ENCODE measurements at places on chromosomes 7 and 10.

GRCh38 chr10:77594471-77594783 is 43.2 kb downstream of the KCNMA1 start:
- DNase-seq: no peak

- DNase-seq: no peak
Observed at GRCh38 chr10:10785627-10786026, 232.0 kb upstream of the CELF2 start.

- no peak for DNase-seq
Observed at GRCh38 chr10:4202938-4203337, 417.9 kb upstream of the KLF6 start.

DNA sequence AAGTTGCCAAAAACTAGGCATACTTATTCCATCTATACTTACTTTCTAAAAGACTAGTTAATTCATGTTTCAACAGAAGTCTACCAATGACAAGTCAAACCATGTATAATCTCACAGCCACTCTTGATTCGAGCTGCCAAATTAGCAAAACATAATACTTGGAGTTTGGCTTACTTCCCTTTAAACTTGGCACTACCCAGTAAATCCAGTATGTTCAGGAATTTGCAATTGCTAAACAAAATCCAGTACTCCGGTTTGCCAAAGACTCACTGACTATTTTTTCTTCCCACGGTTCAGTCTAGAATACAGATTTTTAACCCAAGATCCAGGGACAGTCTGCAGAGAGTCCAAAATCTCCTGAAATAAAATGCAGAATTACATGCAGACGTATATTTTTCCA is 4.6 kb downstream of the OAT start:
- DNase-seq: no peak

- DNase-seq: peak; percentile 85
Observed at GRCh38 chr7:778968-779451, 51.9 kb upstream of the PRKAR1B start.

GRCh38 chr7:123538897-123539296 is 4.5 kb upstream of the IQUB start:
- DNase-seq: no peak

DNA sequence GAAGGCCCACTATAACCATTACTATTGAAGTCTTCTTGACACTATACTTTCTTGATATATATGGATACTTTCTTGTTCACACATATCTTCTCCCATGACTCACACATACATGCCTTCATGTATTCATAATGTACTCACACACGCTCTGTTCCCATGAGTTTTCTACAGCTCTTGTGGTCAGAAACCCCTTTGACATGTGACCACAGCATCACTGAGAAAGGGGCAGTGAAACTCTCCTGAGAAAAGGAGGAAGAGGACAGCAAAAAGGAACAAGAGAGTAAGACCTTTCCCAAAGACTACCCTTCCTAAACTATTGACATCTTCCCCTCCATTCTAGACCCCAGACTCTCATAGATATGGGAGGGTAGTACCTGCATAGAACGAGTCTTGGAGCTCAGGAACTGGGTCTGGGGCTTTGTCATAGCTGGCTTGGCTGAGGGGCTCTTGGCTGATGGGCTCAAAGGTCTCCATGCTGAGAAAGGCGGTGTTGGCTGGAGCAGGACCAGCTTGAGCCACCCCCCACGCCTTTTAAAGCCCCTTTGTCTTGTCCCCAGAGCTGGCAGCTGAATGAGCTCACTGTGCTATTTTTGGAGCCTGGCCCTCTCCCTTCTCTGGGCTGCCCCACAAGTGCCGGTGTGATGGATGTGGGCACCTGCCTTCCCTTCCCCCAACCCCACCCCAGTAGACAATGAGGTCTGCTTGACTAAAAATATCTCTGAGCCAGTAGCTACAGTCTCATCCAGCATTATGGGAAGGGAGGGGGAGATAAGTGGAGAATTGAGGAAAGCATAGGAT is 5.1 kb downstream of the SYNPO2L start:
- no peak for DNase-seq

GRCh38 chr10:114482480-114483304 is 78.4 kb upstream of the AFAP1L2 start:
- no peak for DNase-seq

- no peak for DNase-seq
Observed at GRCh38 chr10:35335133-35336083, 901 bp upstream of the CCNY start.

DNA sequence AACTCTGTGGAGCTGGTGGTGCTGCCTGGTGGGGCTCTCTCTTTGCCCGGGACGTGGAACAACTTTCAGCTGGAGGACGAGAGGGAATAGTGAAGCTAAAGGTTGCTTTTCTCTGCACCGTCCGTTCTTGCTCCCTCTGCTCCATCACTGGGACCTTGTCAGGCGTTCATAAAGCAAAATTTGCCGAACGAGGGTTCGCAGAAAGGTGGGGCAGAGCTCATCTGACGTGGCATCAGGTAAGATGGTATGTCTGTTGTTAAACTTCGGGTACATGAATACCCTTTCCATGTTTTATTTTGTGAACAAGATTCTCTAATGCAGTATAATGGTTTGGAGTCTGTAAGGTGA is 416 bp downstream of the BBS9 start:
- DNase-seq: no peak

- no peak for DNase-seq
Observed at GRCh38 chr10:105974803-105975456, 1189.6 kb downstream of the SORCS1 start.

- DNase-seq: no peak
Observed at GRCh38 chr7:138712652-138713051, 11.5 kb upstream of the SVOPL start.

DNA sequence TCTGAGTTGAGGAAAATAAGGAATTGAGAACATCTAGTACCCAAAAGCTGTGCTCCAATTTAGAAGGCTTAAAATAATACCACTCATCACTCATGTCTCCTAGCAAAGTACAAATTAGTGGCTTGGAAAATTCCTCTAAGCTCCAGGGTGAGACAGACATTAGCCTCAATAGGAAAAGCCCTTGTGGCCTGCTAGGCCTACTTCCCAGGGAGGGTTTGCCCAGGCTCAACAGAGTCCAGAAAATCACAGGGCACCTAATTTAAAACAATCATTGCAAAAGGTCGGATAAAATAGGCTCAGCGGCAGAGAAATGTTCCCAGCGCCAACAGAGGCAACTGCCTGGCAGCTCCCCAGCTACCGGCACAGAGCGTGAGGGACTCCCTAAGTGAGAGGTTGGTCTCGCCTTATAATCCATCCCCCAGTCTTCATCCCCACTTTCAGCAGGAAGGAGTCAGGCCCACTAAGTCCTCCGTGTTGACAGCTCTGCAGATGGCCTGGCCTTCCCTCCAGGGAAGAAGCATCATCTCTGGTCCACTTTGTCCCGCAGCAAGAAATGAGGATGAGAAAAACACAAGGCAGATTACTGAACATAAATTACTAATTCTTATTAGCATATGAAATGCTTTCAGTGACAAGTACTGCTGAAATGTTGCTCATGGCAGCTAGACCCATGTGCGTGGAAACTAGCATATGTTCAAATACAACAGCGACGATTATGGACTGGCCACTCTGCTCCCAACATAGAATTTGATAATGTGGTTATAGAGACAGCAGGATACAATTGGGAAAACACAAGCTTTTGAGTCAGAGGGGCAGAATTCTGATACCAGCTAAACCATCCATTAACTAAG is 1177.7 kb upstream of the AUTS2 start:
- DNase-seq: no peak

DNA sequence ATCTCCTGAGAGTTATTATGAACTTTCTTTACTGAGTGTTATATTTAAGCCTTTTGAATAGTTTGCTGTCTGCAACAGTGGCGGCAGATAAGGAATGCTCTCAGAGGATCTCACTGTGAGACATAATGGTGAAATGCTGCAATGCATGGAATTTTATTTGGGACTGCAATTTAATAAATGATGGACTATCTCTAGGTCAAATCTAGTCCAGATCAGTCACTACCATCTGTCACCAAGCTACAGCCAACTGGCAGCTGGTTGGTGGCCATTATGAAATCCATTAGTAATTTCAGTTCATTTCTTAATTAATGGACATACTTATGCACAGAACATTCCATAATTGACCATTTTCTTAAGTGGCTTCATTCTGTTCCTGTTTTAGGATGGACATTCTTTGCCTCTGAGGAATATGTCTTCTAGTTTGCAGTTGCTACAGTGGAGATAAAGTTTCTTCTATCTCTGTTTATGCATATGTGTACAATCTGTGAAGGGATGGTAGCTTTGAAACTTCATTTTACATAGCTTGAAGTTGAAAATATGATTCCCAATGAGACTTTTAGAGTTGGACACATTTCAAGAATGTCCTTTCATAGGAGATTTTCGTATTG is 586.6 kb downstream of the SUGCT start:
- no peak for DNase-seq

DNA sequence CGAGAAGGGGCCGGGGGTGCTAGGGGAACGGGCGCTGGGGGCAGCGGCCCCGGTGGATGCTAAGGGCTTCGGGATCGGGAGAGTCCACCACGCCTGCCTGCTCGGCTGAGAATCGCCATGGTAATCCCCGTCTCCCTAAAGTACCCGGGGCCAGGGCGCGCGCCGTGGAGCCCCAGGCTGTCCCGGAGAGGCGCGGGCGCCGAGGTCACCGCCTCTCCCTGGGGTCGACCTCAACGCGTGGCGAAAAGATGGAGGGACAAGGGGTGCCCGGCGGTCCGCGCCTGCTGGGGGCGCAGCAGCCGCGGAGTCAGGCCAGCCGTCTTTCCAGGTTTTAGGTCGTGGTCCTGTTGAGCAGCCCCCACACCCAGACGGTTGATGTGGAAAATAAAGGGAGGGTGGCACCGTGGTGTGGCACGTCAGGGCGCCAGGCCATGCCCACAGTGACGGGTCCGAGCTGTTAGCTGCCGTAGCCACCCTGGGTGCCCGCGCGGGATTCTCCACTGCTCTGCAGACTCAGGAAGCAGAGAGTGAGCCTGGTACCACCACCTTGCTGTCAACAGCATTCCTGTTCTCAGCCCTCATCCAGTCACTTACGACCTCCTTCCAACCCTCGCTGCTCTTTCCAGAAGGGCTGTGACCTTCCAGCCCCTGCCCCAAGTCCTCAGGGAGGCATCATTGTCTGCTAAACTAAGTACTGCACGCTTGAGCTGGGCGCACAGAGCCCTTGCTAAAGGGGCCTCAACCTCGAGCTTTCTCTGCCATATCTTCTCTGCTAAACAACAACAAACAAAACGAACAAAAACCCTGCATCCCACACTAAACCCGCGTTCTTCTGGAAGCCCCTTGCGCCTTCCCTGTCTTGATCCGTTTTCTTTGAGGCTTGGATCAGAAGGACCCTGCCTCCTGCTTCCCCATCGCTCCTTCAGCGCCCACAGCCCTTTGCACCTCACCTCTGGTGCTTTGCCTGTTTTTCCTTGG is 666 bp downstream of the SMKR1 start:
- DNase-seq: no peak

DNA sequence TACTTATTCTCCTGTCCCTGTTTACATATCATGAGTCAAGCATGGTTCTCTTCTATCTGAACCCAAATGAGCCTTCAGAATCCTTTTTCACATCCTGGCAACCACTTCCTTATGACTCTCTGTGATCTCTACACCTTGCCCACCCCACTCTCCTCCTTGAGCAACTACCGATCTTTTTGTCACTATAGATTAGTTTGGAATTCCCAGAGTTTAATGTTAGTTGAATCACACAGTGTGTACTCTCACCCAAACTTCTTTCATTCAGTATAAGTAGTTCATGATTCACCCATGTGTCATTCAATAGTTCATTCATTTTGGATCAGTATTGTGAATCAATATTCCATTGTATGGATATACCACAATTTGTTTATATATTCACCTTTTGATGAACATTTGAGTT is 55.3 kb downstream of the TFAM start:
- DNase-seq: no peak

DNA sequence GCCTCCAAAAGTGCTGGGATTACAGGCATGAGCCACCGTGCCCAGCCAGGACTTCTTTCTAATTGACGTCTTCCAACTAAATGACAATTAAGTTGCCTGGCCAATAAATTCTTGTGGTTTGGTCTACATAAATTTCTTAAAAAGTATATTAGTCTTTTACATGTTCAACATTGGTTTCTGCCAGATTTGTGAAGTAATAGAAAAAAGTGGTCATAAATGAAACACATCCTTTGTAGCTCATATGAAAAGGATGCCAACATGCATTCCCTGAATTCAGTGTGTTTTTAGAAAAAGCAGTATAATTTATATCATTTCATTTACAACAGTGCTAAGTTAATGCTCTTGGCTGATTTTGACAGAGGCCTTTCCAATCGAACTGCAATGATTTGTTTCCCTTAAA is 215.0 kb downstream of the TAX1BP1 start:
- no peak for DNase-seq

DNA sequence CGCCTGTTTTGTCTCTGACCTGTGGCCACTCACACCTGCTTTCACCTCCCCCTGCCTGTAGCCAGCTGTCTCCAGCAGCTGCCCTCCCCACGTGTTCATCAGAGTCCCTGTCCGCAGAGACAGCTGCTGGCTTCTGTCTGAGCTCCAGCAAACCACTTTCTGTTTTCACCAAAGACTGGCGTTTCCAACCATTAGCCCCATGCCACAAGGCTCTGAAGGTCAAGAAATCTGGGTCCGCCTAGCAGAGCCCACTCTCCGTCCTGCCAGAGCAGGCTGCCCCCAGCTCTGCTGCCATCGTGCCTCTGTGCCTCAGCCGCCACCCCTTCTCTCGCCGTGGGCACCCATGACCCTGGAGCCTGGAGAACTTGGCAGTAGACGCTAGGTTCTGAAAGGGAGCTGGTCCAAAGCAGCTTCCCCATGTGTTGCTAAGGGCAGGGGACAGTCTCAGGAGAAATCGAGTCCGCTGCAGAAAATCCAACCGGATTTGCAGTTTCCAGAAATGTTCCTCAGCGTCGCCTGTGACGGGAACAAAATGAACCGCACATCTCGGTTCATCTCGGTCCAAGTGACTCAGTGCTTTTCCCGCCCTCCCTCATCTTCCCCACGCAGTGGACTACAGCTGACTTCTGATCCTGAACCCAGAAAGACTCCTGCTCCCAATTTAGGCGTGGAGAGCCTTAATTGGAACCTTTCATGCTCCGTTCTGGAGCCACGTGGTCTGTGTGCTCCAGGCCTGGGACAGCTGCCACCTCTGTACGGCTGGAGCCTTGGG is 28.0 kb downstream of the TMEM120A start:
- DNase-seq: peak; percentile 66

DNA sequence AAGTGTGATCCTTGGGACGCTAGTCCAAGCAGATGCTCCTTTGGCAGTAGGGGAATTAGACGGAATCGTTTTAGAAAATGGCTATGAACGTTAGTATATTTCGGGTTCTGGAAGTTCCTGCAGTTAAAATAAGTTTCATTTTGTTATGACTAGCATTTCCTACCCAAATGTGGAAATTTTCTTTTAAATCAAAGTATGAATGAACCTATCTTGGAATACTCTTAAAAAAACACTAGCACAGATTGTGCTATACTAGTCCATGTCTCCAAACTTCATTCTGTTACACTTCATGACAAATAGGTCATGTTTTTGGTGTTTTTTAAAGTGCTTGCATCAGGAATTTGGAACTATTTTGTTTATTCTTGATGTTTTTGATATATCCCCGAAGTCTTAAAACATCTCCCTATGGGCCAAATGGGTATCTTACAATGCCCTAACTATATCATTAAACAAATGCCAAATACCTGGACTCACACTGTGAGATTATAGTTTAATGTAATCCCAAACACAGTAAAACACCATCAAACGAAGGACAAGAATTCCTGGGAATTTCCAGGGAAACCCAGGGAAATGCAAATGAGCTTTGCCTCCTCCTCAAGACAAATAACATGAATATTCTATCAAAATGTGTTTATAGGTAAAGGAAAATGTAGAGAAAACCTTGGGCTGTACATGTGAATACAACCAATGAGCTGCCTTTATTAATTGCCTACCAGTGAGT is 75.9 kb upstream of the PTPRZ1 start:
- no peak for DNase-seq

Data from NCI-H1105 (cell line).